GM19239 (cell line): ENCODE measurements at places on chromosomes 3 and 15.

DNA sequence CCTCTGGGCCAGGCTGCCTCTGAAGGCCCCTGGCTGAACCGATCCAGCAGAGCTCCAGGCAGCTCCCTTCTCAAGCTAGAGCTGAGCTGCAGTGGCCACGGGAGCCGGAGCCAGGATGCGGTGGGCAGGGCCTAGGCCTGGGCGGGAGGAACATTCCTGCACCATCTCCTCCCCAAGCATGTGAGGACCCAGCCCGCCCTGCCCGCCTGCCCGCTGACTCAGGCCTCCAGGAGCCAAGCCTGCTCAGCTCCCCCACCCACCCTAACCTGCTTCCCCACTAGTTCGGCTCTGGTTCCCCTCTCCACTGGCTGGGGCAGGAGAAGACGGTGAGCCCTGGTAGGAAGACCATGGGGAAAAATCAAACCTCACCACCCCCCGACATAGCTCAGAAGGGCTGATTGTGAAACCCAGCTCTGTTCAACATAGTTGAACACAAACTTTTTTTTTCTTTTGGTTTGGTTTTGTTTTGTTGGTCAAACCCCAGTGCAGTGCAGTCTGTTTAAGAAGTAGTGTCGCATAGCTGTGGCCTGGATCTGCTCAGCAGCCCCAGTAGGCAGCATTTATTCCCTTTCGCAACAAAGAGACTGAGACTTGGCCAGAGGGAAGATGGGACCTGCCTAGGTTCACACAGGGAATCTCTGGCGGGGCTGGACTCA lies 13.5 kb downstream of the SNX33 start:
- DNase-seq = no peak

DNA sequence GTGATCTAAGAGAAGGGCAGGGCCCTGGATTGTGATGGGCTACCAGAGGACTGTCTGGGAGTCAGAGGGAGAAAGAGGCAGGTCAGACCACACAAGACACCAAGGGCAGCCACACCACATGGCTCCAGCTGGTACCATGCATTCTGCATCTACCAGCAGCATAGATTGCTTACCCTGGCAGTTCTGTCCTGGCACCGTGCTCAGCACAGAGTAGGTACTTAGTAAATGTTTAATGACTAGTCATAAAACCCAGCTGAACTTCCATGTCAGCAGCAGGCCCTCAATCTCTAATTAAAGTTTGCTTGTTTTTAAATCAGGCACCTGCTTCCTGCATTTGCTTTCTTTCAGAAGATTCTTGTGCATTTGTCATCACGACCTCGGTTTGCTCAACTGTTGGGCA lies 77.3 kb upstream of the ATP2B2 start:
- DNase-seq = no peak

GRCh38 chr15:81160312-81161159 lies 26.5 kb downstream of the CFAP161 start:
- DNase-seq = no peak

GRCh38 chr3:16357186-16358121 lies 92.4 kb downstream of the OXNAD1 start:
- DNase-seq = no peak

GRCh38 chr3:46859001-46859710 lies 4.1 kb downstream of the MYL3 start:
- DNase-seq = no peak

- peak; percentile 15 for DNase-seq
Measured at GRCh38 chr3:112813723-112814171, 32.9 kb downstream of the CD200R1L start.

DNA sequence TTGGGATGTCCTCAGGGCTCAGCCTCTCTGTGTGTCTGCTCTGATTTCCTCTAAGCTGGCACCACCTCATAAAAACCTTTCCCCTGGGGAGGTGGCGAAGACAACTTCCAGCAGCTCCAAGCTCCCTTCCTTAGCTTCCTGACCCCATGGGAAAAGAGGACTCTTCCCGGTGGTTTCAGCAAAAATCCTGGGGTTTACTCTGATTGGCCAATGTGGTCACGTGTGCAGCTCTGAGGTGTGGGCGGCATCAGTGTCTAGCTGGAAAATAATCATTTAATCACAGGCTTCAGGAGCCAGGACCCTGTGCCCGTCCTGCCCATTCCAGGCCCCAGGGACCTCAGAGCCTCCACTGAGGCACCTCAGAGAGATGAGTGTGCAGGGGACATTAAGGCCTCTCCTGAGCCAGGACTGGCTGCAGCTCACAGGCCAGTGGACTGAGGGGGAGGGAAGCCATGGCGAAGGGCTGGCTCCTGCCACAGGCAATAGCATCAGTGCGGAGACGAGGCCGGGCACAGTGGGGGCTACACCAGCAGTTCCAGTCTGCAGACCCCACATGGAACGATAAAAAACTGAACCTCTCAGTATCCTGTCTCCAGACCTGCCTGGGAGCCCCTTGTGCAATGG lies 104.1 kb downstream of the TPRA1 start:
- DNase-seq = no peak

DNA sequence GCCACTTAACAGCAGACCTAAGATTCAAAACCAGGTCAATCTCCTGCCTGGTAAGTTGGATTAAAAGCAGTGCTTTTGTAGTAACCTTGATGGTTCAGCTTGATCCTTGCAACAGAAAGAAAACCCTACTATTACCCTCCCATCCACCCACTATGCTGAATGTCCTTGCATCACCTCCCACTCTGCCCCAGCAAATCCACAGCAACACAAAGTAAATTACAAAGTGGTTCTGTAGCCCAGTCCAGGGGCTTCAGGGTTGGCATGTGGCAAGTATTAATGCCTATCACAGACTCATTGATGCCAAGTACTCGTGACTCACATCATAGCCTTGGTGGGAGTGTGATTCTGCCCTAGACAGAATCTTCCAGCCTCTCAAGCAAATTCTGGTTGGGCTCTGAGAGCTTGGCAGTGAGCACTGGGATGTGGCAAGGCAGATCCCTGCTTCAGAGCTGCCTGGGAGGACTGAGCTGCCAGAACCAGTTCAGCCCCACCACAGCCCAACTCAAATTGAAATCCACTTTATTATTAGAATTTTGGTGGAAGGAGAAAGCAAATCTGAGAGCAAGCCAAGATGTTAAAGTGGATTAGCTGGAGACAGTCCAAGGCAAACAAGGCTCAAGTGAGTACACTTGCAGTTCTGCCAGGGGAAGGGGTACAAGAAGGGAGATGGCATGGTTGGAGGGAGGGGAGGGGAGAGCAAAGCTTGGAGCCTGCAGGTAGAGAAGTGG lies 225.8 kb upstream of the UMPS start:
- no peak for DNase-seq

DNA sequence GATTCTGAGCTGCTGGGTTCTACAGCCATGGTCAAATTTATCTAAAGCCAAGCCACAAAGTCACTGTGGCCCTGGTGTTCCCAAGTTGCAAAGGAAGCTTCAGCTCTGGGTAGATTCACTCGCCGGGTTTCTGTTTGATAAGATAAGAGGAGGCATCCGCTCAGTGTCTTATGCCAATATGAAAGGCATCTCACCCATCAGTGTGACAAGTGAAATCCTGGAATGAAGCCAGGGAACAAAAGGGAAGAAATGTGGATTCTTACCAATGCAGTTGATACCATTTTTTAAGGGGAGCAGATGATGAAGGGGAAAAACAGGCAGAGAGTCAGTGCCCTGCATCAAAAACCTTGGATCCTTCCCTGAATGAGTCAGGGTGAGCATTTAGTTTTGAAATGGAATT lies 2.8 kb upstream of the CPNE4 start:
- no peak for DNase-seq

DNA sequence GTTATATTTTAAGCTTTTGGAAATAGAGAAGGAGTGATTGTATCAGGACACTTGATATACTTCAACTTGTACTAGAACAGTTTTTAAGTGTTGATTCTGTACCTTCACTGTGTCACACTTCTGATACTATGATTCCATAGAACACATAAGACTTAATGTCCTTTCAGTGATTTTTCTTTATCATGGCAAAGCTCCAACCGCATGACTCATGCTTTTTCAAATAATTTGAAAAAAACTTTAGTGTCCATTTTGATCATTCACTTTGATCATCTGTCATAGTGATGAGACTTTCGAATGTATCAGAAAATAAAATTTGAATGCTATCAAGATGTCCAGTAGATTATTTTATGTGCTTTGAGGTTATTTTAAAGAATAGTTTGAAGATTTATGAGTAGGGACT lies 32.0 kb downstream of the AP4E1 start:
- no peak for DNase-seq

DNA sequence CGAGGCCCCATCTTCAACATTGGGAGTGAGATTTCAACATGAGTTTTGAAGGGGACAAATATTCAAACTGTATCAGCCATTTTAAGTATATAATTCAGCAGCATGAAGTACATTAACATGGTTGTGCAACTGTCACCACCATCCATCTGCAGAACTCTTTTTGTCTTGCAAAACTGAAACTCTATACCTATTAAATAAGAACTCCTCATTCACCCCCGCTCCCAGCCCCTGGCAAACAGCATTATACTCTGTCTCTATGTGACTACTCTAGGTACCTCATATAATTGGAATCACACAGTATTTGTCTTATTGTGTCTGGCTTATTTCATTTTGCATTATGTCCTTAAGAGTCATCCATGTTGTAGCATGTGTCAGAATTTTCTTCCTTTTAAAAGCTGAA lies 110.1 kb downstream of the MAP2K5 start:
- DNase-seq = no peak

DNA sequence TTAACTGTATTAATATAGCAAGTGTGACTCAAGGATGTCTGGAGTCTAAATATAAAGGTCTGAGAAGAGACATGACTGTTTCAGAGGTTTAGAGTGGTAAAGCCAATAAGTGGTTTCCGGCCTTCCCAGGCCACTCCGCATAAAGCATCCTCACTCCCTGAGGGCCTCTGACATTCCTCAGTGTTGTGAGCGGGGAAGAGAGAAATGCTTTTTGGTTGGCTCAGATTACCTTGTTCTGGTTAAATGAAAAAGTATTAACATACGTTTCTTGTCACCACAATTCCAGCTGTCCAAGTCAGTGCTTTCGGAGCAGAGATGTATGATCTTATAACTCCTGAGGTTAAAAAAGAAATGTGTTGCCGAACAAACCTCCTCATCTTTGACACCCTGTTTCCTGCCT lies 103.8 kb downstream of the RBMS3 start:
- no peak for DNase-seq

GRCh38 chr3:55190331-55190730 lies 262.5 kb upstream of the LRTM1 start:
- no peak for DNase-seq

- DNase-seq = no peak
Measured at GRCh38 chr15:93895976-93896770, 335.2 kb upstream of the MCTP2 start.

DNA sequence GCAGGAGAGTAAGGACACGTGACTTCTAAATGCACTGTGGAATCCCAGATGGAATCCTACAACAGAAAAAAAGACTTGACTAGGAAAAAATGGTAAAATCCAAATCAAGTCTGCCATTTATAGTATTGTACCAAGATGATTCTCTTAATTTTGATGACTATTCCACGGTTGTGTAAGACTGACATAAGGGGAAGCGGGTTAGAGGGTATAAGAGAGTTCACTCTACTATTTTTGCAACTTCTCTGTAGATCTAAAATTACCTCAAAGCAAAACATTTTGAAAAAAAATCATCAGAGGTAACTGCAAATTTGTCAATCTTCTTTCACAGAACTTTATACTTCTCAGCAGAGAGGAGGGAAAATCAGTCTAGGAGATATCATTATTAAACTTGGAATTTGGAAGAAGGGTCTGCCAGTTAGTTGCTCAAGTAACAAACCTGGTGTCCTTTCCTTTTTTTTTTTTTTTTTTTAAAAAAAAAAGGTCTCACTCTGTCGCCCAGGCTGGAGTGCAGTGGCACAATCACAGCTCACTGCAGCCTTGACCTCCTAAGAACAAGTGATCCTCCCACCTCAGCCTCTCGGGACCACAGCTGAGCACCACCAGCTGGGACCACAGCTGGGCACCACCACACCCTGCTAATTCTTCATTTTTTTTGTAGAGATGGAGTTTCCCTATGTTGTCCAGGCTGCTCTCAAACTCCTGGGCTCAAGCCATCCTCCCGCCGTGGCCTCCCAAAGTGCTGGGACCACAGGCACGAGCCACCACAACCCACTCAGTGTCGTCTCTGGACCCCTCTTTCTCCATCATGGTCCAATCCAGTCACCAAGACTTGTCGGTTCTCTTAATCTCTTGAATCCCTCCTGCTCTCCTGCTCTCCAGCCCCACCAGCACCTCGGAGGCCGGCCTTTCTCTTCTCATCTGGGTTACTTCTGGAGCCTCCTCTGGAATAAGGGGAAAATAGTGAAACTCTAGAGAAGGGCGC lies 14.9 kb upstream of the HES1 start:
- no peak for DNase-seq

DNA sequence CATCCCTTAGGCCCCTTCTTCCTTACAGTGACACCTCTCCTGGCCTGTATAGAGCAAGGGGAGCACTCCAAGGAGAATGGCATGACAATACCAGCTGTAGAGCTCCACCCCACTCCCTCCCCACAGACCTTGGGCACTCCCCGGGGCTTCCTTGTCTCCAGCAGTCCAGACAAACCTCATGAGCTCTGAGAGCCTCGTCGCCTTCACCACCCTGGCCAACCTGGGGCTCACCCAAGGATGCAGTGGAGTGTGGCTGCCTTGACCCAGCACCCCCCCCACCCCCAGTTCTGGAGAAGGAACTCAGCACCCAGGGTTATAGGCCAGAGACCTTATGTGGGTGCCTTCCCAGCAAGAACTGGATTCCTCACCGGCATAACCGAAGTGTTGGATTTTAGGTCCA lies 7.4 kb upstream of the SLCO2A1 start:
- DNase-seq = no peak

GRCh38 chr3:72161881-72162595 lies 377.1 kb upstream of the PROK2 start:
- DNase-seq = no peak
